ENCODE measurements at places on chromosomes 3 and 15. TPM values are rescaled to one million over a fixed set of nuclear protein-coding genes. Genes with fewer than 3 reads are reported as not detected.

The C3orf80 gene
- total RNA-seq, result 9.6 TPM

The ANKRD34C gene
- total RNA-seq, result under 0.01 TPM

The TLR9 gene
- total RNA-seq, result not detected

The HDAC11 gene
- total RNA-seq, result 13.5 TPM

The CHRFAM7A gene
- total RNA-seq, result 2.7 TPM

Measured in temporal lobe (tissue), 4 donors.